ENCODE measurements at places on chromosomes 16 and 17.

DNA sequence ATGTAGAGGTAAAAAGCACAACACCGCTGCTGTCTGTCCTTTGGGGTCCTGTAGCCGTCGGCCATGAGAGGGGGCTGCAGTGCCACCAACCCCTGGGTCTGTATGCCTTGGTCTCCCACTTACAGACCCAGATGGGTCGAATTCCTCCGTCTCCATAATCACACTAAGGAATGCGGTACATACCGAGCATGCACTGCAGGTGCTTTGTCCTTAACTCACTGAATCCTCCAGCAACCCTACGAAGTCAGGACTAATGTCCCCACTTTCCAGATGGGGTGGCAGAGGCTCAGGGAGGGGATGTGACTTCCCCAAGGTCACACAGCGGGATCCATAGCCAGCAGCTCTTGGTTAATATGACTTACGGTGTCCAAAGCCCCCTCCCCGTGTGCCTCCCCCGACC, 219.9 kb upstream of the CIBAR2 start:
- DNase-seq = no peak

DNA sequence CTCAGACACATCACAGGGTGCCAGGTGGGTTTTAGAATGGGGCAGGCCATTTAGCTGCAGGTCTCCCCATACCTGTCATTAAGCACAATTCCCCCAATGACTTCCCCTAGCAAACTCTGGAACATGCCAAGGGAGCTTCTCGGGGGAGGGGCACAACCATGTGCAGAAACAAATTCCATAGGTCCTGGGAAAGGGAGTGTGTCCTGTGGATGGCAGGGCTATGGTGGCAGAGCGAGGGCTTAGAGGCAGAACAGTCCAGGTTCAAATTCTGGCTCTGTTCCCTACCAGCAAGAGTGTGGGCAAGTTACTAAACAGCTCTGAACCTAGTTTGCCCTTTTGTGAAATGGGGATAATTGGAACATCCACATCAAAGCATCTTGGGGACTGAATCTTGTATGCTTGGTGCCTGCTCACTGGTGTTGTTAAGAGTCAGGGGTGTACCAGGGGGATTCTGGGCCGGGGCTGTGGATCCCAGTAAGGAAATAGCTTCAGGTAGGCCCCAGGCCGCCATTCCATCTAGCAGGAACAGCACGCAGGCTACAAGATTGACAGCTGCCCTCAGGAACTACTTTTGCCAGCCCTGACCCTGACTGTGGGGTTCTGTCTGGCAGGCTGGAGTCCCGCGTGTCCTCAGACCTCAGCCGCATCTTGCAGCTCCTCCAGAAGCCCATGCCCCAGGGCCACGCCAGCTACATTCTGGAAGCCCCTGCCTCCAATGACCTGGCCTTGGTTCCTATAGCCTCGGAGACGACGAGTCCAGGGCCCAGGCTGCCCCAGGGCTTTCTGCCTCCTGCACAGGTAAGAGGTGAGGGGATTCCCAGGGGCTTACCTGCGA, 5.6 kb upstream of the DCAF7 start:
- DNase-seq = no peak

DNA sequence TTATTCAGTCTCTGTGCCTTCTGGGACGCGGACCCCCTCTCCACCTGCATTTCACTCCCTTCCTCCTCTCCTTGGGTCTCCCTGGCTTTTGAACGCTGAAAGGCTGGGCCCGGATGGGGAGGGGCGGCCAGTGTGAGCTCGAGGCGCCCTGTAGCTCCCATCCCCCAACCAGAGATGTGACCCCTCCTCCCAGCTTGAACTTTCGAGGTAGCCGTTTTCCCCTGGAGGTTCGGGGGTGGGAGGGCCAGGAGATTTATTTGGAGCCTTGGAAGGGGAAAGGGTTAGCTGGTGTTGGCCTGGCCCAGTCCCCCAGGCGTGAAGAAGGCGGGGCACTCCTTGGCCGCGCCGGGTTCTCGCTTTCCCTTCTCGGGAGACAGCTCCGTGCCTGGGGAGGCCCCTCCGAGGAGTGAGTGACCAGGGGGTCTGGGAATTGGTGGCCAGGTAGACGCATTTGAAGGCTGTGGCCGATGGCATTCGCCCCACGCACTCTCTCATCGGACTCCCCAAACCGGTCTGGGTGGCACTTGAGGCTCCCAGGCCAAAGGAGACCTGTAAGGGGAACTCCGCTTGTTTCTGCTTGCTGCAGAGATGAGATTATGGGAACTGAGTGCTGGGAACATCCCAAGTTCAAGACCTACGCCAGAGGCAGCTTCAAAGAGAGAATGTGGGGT, 942 bp downstream of the LDAF1 start:
- DNase-seq = no peak

DNA sequence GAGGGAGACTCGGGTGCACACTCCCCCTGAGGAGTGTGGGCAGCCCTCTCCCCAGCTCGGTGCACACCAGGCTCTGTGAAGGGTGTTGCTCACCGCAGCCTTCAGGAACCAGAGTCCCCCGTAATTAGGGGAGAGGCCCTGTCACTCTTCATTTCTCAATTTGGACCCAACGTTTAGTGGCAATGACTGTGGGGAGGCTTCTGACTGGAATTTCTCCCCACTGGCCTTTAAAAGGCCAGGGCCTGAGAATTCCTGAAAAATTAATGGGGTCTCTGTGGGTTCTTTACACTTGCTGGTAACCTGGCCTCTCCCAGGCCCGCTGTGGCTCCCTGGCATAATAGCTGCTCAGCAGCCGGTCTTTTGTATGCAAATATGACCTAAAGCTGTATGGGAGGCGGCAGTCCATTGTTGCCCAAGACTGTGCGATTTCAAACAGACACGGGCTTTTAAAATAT, 209.7 kb downstream of the MSI2 start:
- no peak for DNase-seq

DNA sequence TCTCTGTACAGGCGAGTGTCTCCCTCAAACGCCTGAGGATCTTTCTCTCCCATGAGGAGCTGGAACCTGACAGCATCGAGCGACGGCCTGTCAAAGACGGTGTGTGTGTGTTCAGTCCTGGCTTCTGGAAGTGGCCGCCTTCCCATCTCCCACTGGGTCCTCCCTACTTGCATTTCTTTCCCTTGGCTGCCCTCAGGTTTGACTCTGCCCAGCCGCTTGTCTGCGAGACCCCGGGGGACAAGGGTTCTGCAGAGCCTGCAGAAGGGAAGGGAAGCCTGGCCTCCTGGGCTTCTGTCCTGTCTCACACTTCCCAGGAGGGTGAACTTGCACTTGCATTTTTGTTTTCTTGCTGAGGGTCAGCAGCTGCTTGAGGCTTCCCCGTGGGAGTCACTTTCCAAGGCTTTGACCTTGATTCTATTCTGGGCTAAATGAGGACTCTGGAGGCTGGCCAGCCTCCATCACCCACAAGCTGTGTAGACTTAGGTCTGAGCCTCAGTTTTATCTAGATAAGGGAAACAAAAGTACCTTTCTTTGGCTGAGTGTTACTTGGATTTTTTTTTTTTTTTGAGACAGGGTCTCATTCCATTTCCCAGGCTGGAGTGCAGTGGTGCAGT, 122.3 kb downstream of the ABCC1 start:
- peak; percentile 76 for DNase-seq

DNA sequence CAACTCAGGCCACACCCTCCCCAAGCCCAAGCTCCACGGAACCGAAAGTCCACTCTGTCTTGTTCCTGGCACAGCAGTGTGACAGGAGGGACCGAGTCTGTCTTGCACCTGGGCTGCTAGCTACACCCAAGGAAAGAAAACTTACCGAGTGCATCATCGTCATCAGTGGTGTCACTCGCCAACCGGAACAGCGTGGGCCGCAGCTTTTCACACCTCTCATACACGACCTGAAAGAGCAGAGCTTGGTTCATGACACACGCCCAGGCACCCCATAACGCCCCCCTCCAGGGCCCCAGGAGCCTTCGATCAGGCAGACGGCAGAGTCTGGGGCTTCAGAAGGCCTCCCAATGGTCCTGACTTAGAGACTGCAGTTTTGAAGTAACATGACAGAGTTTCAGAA, 27.5 kb downstream of the GGA2 start:
- no peak for DNase-seq

GRCh38 chr17:69358688-69359596, 32.0 kb upstream of the ABCA5 start:
- no peak for DNase-seq

GRCh38 chr17:38748149-38748891, at the start of gene PCGF2:
Gene PCGF2 (minus strand): TSS chr17:38748336. CDS start chr17:38740402, 7,934 bp downstream.
- peak; percentile 78 for DNase-seq

DNA sequence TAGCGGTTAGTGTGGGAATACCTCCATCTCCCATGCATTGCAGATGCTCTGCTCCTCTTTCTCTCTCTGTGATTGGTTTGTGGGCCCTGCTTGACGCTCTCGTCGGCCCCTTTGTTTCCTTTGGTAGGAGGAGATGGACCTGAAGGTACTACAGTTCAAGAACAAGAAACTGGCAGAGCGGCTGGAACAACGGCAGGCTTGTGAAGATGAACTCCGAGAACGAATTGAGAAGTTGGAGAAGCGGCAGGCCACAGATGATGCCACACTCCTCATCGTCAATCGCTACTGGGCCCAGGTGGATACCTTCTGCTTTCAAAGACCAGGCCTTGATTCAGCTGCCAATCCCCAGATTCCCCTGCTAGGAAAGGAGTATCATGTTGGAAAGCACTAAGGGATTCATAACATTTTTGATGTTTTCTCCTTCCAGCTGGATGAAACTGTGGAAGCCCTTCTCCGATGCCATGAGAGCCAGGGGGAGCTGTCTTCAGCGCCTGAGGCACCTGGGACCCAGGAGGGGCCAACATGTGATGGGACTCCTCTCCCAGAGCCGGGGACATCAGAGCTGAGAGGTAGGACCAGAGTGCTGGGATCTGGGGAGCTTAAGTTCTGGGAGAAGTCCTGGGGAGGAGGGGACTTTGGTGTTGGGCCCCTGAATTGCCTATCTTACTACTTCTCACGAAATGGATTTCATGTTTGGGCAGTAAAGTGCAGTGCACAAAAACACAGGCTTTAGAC, 1.0 kb downstream of the RNF40 start:
- no peak for DNase-seq

DNA sequence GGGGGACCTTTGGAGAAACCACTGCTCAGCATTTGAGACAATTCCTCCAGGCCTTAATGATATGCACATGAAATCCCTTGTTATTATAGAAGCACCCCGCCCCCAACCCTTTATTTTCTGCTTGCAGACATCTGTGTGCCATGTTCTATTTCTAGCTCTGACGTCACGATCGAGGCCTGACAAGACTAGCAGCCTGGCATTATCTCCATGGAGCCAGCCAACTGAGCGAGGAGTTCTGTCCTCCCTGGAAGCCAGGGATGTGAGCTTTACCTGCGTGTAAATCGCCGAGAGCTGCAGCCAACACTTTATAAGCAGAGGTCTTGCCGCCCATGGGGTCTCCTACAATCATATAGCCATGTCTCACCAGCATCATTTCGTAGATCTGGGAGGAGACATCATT, 116.9 kb downstream of the DNAH3 start:
- no peak for DNase-seq

DNA sequence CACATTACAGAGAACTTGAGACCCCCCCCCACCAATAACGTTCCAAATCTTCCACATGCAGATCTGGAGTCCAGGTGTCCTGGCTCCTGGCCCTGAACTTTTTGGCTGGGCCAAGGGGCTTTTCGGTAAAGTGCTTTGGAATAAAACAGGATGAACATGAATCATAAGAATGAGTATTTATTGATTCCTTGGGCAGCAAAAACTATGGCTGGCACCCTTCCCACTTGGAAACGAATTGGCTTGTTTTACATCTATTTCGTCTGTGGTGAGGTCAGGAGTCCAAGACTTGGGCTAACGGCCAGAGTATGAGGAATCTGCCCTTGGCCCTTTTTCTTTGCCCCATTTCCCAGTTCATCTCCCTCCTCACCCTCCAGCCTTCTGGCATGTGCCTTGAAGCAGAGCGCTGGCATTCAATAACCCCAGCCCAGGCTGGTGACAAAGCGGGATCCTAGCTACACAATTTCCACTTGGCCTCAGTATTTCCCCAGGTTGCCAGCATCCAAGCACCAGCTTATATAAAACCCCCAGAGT, 4.1 kb upstream of the UBTF start:
- peak; percentile 62 for DNase-seq

GRCh38 chr16:24993722-24994686, 21.2 kb downstream of the ARHGAP17 start:
- DNase-seq = peak; percentile 96

GRCh38 chr16:19127205-19127604, 13.4 kb downstream of the ITPRIPL2 start:
- no peak for DNase-seq

GRCh38 chr17:81422776-81423697, 27.8 kb downstream of the BAHCC1 start:
- DNase-seq = peak; percentile 91

- DNase-seq = peak; percentile 12
These were observed 230.1 kb downstream of the SLC39A11 start for GRCh38 chr17:72862276-72862999.

- DNase-seq = no peak
These were observed 34.2 kb downstream of the CD300LF start for GRCh38 chr17:74678541-74678940.

- no peak for DNase-seq
These were observed 584.0 kb upstream of the CDH8 start for GRCh38 chr16:62620275-62620674.

DNA sequence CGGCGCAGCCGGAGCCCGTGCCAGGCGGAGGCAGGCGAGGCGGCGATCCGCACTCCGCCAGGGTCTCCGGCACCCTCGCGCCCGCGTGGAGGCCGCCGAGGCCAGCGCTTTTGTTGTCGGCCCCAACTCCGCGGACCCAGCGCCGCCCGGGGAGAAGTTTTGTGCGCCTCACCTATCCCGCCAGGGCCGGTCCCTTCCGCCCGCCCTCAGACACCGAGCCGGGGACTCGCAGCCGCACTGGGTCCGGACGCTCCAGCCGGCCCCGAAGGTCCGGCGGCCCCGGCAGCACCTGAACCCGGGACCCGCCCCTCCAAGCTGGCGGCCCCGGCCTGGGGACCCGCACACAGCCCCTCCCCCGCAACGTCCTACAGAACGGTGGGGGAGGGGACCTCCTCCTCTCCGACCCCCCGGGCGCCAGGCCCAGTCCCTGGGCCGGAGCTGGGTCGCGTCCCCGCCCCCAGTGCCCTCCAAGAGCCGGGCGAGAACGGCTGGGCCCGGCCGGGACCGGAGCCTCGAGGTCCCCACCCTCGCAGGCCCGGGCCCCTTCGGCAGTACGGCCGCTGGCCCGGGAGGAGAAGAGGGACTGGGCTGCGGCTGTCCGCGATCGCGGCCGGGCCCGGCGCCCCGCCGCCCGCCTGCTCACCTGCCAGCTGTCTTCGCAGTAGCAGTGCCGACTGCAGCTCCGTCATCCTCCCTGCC, 698 bp downstream of the UBE2G1 start:
- DNase-seq = no peak

GRCh38 chr16:16021988-16022682, 72.7 kb downstream of the ABCC1 start:
- peak; percentile 92 for DNase-seq

- DNase-seq = no peak
These were observed 45.5 kb downstream of the OR1D5 start for GRCh38 chr17:3017936-3018335.

Measured in astrocyte (in vitro differentiated cells and primary cell).